ENCODE measurements at places on chromosomes 12 and 14.
A peak's percentile ranks its signal among the peaks of the same experiment; 100 is the strongest.

DNA sequence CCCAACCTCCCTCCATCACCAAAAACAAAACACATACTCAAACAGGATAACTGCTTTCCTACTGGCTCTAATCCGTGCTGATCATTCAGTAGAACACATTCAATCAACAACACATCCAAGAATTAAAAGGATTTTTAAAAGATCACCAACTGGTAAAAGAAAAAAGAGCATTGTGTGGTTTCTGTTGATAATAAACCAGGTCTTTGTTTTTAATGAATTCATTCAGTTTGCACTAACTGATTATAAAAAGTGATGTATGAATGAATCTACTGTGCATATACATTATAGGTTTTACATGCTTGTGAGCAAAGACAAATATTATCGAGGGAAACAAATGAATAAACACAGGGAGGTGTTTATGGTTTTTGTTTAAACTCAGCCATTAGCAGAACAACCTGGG lies 55.1 kb downstream of the CIT start:
- DNase-seq, result no peak

DNA sequence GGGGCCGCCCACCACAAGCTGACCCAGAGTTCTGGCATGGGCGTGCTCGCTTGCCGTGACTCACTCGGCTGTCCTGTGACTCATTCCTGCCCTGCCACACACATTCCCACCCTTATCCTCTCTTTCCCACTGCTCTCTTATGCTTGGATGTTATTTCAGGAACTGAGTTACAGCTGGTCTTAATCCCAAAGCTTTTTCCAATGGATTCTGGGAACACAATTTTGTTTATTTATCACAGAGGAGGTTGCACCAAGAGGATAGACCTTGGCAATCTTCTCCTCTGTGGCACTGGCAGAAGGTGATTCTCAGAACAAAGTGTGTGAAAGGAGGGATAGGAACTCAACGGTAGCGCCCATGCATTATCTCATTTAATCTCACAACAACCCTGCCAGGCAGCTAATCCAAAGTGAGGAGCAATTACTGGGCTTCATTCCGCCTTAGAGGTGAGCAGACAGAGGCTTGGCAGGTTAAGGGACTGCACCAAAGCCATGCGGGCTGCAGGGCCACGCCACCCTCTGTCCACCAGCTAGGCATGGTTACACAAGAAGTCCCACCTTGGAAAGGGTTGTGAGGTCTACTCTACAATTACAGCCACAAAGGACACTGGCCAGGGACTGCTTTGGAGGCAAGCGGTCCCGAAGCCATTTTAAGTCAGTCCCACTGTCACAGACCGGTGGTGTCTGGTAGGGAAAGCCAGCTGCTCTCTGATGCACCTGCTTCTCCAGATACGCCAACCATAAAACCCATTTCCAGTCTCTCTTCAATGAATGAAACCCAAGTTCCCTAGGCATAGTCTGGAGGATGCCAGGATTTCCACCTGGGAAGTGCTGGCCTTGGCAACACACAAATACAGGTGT lies 32.9 kb downstream of the SYNE3 start:
- no peak for DNase-seq

GRCh38 chr12:113092607-113093408 lies 36.3 kb downstream of the DTX1 start:
- DNase-seq, result no peak

DNA sequence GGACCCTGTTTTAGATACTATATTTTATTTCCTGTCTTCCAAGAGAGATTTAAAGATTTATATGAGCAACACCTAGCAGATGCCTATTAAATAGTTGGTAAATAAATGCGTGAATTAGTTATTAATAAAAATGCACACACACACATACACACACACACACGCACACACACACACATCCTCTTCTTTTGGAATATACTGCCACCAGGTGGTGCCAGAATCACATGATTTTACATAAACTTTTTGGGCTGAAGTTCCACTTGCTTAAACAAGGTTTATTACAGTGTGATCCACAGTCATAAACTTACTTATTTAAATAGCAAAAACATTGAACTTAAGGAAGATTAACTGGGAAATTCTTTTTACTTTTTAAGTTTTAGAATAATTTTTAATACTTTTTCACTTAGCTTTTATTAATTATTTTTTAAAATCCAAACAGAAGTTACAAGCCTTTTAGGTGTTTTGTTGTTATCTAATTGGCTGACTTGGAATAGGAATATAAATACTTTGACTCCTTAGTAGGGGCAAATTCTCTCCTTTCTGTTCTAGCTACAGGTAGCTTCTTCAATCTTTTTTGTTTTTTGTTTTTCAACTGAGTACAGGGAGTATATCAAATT lies 17.5 kb downstream of the RAD51B start:
- DNase-seq, result peak; percentile 57

DNA sequence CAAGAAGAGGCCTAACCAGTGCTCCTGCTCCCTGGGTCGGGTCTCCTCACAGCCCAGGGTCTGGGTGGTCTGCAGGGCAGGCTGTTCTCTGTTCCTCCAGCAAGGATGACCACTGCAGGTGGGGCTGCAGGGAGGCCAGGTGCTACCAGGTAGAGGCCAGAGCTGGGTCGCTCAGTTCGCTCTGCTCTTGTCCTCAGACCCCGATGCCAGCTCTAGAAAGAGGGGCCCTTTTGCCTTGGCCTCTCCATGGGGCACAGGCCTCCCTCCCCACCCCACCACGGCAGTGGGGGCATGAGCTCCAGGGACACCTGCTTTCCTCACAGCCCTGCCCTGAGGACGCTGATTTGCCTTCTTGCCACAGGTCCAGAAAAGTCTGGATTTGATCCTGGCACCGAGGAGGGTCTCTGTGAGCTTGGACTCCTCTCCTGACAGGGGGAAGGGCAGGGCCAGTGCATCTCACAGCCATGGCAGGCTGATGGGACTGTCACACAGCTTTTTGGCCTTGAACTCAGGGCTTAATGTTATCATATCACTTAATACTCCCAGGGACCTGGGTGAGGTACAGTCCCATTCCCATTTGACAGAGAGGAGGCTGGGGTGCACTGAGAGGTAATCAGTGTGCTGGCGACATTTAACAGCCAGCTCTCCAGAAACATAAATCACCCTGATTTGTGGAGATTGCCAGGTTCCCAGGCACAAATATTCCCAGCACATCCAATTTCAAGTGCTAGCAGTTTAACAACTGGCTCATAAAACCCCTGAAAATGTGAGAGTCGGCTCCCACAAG lies 273.0 kb upstream of the SFSWAP start:
- no peak for DNase-seq

DNA sequence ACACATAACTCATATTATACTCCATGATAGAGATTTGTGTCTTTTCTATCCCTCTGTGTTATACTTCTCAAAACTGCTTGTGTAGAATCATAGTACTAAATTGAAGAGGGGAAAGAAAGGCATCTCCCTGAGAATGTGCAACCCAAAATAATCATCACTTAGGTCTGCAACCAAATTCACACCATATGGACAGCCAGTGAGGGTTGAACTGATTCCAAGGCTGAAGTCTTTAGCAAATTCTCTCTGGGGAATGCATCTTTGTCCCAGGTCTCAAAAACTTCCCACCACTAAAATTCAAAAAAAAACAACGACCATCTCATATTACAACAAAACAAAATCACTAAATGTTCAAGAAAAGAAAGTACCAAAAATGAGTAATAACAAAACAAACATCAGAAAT lies 11.0 kb downstream of the ZFC3H1 start:
- DNase-seq, result no peak

All from left lung (tissue), 14 donors.